Effector memory CD8-positive, alpha-beta T cell (primary cell): ENCODE measurements at places on chromosomes 5 and 9.

- peaks cover 32% of the 10 kb centered on the region for H3K4me1 ChIP-seq
- no peaks in the 10 kb centered on the region for H3K27me3 ChIP-seq
- peak; percentile 47 for DNase-seq
- peaks cover 11% of the 10 kb centered on the region for H3K36me3 ChIP-seq
Observed at GRCh38 chr5:141637123-141637766, 448 bp downstream of the RELL2 start.

DNA sequence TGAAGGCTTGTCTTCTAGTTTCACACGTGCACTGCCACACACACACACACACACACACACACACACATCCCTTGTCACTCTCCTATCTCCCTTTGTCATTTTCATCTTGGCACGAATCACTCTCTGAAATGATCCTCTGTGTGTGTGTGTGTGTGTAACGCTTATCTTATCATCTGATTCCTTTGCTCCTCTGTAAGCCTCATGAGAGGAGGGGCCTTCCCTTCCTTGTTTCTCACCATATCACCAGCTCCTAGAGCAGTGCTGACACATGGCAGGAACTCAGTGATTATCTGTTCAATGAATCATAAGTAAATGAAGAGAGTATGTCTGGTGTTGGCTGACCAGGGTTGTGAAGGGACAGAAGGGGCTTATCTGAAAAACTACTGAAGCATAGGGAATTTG, 53.3 kb downstream of the PDE4D start:
- H3K4me1 ChIP-seq = no peaks in the 10 kb centered on the region
- no peak overlapping the region for H3K27ac ChIP-seq
- H3K36me3 ChIP-seq = no peaks in the 10 kb centered on the region
- DNase-seq = no peak
- H3K27me3 ChIP-seq = no peaks in the 10 kb centered on the region

DNA sequence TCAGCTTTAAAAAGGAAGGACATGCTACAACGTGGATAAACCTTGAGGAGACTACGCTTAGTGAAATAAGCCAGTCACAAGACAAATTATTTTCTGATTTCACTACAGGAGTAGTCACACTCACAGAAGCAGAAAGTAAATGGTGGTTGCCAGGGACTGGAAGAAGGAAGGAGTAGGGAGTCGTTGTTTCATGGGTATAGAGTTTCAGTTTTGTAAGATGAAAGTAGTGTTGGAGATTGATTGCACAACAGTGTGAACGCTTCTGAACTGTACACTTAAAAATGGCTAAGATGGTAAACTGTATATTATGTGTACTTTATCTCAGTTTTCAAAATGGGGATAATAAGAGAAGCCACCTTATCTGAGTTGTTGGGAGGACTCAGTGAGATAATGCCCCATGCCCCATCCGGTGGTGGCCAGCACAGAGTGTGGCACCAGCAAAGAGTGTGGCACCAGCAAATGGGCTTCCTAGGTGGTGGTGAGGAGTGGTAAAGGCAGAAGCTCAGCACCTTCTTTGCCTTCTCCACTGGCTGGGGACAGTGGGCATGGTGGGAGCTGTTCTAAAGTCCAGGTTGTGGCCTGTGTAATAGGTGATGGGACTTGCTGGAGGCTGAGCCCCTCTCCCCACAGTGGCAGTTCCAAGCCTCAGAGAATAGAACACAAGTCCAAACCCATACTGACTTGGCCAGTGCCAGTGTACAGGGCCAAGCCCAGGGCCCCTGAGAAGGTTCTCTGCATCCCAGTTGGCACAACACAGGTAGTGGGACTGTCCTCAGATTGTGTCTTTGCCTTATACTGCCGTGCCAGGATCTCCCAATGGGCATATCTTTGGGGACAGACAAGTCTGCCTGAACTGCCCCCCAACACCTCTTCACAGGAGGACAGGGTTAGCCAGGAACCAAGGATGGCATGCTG, 4.4 kb downstream of the SLC22A4 start:
- H3K27ac ChIP-seq = no peak overlapping the region
- DNase-seq = no peak
- no peaks in the 10 kb centered on the region for H3K36me3 ChIP-seq
- peaks cover 13% of the 10 kb centered on the region for H3K4me1 ChIP-seq

GRCh38 chr9:108865037-108865436, 3.0 kb downstream of the ACTL7A start:
- no peak overlapping the region for H3K27ac ChIP-seq
- H3K4me3 ChIP-seq = no peak overlapping the region
- H3K4me1 ChIP-seq = no peaks in the 10 kb centered on the region
- H3K27me3 ChIP-seq = no peaks in the 10 kb centered on the region

GRCh38 chr5:77077829-77078176, 9.3 kb downstream of the ZBED3 start:
- DNase-seq = no peak
- H3K4me1 ChIP-seq = peaks cover 8% of the 10 kb centered on the region
- H3K27me3 ChIP-seq = no peaks in the 10 kb centered on the region
- H3K36me3 ChIP-seq = no peaks in the 10 kb centered on the region
- H3K4me3 ChIP-seq = peak overlapping the region; percentile 60

- H3K27ac ChIP-seq = peak within 1 kb of the TSS; percentile 94
- peak within 1 kb of the TSS; percentile 97 for H3K4me3 ChIP-seq
- peak; percentile 57 for DNase-seq
- peaks cover 34% of the 10 kb centered on the region for H3K4me1 ChIP-seq
- H3K36me3 ChIP-seq = peaks cover 20% of the 10 kb centered on the region
- H3K27me3 ChIP-seq = peaks cover 7% of the 10 kb centered on the region
Observed at GRCh38 chr5:175478384-175479124, at the start of gene SFXN1. Gene SFXN1 (plus strand): TSS chr5:175478560. CDS start chr5:175492104, 13,544 bp downstream.

DNA sequence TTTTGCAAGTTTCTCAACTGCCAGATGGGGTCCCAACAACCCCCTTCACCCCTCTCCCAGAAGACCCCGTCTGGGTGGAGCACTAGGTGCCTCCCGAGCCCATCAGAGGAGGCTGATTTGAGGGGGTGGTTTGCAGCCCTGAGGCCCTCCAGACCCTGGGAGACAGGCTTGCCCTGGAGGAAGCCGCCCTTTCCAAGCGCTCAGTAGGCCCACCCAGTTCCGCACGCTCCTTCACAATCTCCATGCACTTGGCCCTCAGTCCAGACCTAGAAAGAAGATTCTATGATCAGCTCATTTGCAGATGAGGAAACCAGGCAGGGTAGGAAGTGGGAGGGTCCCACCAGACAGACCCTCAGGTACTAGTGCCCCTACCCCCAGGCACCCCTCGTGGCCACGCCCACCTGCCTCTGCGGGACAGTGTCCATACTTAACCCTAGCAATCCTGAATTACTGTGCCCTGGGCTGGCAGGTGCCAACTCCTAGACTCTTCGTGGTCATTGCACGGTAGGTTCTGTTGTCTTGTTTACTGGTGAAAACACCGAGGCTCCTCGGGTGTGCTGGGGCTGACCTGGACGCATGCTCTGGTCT, 22.3 kb downstream of the OR2V1 start:
- H3K36me3 ChIP-seq = no peaks in the 10 kb centered on the region
- H3K4me3 ChIP-seq = no peak overlapping the region
- DNase-seq = no peak
- H3K27ac ChIP-seq = no peak overlapping the region
- H3K4me1 ChIP-seq = peaks cover 4% of the 10 kb centered on the region
- H3K27me3 ChIP-seq = peaks cover 92% of the 10 kb centered on the region

DNA sequence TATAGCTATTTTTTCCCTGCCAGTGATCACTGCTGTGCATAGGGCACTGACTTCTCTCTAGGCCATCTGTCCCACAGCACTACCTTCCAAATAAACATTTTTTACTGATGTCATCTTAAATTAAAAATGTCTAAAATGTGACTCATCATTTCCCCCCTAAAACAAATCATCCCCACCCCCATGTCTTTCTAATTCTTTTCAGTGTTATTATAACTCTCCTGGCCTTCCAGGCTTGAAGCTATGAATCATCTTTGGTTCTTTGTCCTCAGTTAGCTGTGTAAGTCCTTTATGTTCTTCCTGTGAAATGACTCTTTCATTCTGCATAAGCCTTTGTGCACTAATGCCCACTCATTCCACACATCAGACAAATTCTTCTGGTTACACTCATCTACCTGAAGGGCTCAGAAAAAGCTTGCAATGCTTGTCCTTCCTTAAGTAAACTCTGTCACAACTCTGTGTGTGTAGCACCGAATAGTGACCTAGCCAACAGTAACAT, 78.1 kb downstream of the CFAP95 start:
- H3K27me3 ChIP-seq = no peaks in the 10 kb centered on the region
- no peak for DNase-seq
- H3K4me3 ChIP-seq = no peak overlapping the region
- no peaks in the 10 kb centered on the region for H3K36me3 ChIP-seq

DNA sequence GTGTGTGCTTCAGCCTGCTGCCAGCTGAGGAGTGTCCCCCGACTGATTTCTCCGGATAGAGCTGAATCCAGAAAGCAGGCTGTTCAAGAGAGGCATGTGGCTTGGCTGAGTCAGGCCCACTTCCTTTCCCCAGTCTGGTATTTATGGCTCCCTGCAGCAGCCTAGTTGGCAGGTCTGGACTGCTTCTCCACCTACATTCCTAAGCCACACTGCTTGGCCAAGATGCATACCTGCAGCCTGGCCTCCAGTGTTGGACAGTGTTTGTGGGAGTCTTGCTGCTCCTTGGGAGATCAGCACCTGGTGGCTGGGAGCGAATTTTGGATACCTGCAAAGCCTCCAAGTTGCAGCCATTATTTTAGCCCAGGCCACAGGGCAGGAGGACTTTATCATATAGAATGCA, 670.8 kb downstream of the ACTL7B start:
- H3K27ac ChIP-seq = no peak overlapping the region
- no peaks in the 10 kb centered on the region for H3K36me3 ChIP-seq
- DNase-seq = no peak
- H3K4me1 ChIP-seq = no peaks in the 10 kb centered on the region

DNA sequence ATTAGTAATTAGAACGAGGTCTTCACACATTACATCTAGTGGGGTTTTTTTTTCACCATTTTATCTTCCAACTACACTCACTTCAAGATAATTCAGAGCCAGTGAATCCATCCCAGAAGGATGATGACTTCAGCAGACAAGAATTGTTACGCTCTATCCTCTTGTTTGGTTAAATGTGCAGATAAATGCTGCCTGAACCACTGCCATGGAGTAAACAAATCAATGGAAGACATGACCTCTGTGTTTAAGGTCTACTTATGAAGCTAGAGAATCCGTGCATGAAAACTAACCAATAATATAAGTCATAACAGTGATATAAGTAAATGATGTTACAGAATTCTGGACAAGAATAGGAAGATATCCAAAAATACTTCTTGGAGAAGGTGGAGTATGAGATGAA, 602.6 kb downstream of the TLR4 start:
- H3K4me1 ChIP-seq = no peaks in the 10 kb centered on the region
- no peak overlapping the region for H3K27ac ChIP-seq
- no peak for DNase-seq
- H3K27me3 ChIP-seq = no peaks in the 10 kb centered on the region

DNA sequence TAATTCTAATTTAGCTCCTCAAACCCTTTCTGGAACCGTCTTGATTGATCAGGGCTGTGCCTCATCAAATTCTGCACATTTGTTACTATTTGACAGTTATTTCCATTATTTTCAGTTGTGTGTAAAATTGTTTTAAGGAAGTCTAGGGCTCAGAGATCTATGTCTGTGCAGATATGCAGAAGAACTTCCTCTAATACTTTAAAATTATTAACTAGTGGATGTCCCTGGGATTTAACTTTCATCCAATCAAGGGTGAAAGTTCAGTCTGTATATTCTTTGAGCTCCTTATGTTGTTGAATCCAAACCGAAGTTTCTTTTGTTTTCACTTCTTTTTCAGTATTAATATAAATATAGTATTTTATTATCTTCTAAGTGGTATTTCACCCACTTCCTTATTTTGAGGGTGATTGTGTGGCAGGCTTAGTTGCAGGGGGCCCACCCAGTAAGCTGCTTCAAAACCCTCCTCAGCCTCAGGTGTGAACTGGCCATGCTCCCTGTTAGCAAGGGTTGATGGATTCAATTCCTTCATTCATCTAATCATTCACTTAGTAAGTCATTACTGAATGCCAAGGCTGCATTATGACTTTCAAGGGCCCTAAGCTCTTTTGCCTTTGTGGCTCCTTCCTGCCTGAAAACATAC, 2.1 kb upstream of the CAMLG start:
- H3K27me3 ChIP-seq = no peaks in the 10 kb centered on the region
- no peak for DNase-seq
- peaks cover 10% of the 10 kb centered on the region for H3K36me3 ChIP-seq
- no peak overlapping the region for H3K4me3 ChIP-seq
- no peak overlapping the region for H3K27ac ChIP-seq

- peaks cover 91% of the 10 kb centered on the region for H3K27me3 ChIP-seq
- DNase-seq = no peak
- peaks cover 8% of the 10 kb centered on the region for H3K4me1 ChIP-seq
- H3K36me3 ChIP-seq = no peaks in the 10 kb centered on the region
Observed at GRCh38 chr9:90805006-90805996, 3.7 kb downstream of the SYK start.

- no peaks in the 10 kb centered on the region for H3K4me1 ChIP-seq
- no peak overlapping the region for H3K4me3 ChIP-seq
- H3K27me3 ChIP-seq = no peaks in the 10 kb centered on the region
- H3K27ac ChIP-seq = no peak overlapping the region
- no peaks in the 10 kb centered on the region for H3K36me3 ChIP-seq
Observed at GRCh38 chr5:89279391-89280036, 396.5 kb upstream of the MEF2C start.

DNA sequence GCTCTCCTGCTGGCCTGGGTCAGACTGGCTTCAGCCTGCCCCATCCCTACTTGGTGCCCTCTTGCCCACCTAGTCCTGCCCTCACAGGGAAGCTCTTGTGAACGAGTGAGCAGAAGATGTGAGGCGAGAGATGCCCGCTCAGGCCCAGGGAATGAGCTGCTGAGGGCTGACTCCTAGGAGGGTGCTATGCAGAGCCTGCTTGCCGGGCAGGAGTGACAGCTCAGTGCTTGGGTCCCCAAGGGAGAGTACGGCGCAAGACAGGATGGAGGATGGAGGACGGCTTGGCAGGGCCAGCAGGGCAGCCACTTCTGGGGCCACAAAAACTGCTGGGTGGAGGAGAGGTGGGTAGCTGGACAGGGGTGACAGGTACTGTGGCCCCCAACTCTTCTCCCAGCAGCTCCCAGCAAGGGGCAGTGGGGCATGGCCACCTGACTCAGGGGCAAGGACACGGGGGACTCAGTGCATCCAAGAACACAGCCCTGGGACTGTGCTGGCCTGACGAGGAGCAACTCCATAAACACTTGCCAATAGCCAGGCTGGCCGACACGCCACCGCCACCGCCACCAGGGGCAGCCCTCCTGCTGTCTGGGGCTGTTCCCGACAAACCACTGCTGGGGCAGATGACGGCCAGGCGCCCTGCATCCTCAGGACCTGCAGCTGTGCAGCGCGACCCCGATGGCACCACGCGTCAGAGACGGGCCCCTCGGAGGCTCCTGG, 55.6 kb upstream of the UBAC1 start:
- DNase-seq = no peak
- peak overlapping the region; percentile 52 for H3K27ac ChIP-seq
- peaks cover 15% of the 10 kb centered on the region for H3K4me1 ChIP-seq
- H3K27me3 ChIP-seq = no peaks in the 10 kb centered on the region
